ENCODE measurements at places on chromosomes 3 and 15.
A peak's percentile ranks its signal among the peaks of the same experiment; 100 is the strongest.

DNA sequence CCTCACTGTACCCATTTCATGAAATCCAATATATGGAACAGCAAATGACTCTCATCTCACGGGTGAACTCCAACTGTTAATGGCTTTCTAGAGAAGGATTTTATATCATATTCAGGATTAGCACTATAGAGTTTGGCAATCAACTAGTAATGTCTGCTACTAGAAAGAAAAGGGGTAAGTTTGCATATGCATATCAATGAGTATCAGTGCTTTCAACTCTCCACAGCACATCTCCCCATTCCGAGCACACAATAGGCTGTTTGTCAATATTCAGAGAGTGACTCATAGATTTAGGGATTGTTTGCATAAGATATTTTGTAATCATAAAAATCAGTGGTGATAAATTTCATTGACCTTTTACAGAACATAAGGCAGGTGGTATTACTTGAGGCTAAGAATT is 163.2 kb upstream of the LMCD1 start:
- no peak for DNase-seq

- no peak for DNase-seq
Observed at GRCh38 chr3:197007953-197008352, 21.7 kb downstream of the MELTF start.

DNA sequence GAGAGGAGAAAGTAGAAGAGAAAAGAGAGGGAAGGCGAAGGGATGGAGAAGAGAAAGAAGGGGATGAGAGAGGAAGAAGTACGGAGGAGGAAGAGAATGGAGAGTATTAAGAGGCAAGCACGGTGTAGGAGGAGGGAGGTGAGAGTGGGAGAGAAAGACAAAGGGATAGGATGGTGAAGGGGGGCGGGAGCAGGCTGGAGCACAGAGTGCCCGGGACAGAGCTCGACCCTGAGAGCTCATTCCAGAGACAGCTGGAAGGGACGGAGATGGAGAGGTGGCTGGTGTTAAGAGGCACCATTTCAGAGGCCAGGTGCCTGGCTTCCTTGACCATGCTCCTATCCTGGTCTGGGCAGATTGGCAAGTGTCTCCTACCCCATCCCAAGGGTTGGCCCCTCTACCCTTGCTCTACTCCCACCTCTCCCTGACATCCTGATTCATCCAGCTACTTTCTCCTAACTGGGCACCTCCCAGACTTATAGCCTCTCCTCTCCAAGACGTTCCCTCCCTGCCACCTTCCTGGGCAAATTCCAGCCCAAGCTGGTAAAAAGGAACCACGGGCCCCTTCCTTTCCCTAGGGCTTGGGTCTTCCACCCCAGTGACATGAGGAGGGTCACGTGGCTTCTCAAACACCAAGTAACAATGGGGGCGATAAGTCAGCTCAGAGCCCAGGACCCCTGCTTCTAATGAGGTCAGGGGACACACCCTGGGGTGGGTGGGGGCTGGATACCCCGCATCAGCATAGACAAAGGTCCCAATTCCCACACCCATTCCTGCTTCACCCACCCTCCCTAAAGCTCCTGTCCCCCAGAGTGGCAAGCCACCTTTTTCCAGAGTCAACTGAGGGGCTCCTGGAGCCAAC is 1.1 kb downstream of the CLCN2 start:
- no peak for DNase-seq

GRCh38 chr3:119408243-119408950 is 55.0 kb downstream of the TMEM39A start:
- no peak for DNase-seq

DNA sequence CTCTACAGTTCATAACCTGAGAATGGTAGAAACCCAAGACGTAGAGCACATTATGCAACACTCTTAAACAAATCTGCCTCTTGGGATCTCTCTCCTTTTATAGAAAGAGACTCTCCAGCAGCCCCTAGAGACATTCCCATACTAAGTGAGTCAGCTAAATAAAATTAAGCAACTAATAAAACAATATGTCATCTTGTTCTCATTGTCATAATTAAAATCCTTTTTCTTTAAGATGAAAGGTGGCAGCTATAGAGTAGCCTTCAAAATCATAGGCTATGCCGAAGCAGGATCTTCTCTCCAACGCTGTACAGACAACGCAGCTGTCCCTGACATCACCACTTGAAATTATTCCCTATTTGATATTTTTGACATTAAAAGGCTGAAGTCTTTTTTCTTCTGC is 790.0 kb downstream of the FHIT start:
- DNase-seq, result no peak

DNA sequence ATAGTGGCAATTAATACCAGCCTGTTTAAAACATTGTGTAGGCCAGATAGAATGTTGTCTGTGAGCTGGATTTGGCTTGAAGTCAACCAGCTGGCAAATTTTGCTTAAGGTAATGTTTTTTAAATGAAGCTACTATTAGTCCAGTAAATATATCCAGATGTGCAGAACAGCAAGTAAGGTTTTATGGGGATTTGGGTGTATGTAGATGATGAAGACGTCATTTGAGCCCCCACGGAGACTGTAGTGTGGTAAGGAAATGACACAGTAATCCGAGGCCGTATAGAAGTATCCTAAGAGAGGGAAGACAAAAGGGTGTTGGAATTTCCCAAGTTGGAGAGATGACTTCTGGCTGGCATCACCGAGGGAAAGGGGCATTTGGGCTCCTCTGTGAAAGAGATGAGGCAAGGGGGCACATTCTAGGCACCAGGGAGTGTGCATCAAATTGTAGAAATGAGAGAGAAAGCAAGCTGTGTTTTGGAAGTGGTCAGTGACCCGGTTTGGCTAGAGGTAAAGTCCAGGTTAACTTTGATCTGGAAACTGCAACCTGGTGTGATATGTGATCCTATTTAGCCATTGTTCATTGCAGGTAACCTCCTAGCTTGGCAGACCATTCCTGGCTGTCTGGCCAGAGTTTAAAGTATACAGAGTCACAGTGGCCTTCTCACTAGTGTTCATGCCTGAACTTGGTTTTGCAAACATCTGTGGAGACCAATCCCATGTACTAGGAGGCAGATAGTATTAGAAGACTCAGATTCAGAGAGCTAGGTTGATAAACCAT is 104.2 kb downstream of the ITPR1 start:
- DNase-seq, result no peak

DNA sequence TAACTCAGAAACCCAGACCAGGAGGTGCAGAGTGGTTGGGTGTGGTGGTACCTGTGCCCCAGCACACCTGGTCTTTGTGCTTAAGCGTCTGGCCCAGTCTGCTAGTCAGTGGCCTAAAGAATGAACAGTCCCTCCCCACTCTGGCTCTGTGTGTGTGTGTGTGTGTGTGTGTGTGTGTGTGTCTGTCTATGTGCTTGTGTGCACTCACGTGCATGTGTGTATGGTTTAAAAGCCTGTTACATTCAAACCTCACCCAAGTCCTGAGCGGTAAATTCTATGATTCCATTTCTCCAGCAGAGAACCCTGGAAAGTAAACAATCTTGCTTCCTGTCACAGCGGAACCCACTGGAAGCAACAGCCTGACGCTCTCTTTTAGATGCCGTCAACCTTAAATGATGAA is 34.2 kb downstream of the EDEM1 start:
- DNase-seq, result no peak

- DNase-seq, result no peak
Observed at GRCh38 chr3:168096210-168096652, 507 bp upstream of the GOLIM4 start.

DNA sequence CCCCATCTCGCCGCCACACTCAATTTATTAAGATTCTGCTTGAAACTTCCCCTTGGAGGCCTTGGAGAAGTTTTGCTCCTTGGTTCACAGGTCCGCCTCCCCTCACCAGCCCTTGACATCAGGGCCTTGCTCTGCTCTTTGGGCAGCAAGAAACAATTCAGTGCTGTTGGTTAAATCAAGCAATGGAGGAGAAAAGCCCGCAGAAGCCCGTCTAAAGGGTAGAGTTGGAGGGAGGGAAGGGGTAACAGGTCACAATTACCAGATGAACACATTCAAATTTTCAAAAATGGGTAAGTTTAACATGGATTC is 429 bp downstream of the PARP9 start:
- DNase-seq, result peak; percentile 6

- no peak for DNase-seq
Observed at GRCh38 chr3:157065201-157065600, 94.7 kb downstream of the CCNL1 start.
